ENCODE measurements at places on chromosomes 4 and X. TPM values are rescaled to one million over a fixed set of nuclear protein-coding genes. Genes with fewer than 3 reads are reported as not detected.

P2RY4 gene
- total RNA-seq = 0.38 TPM

GRCh38 chr4:164761241-164761640 lies 7.3 kb downstream of the SMIM31 start:
- no peak for DNase-seq

ARMCX4 gene
- total RNA-seq = 17.9 TPM

DNA sequence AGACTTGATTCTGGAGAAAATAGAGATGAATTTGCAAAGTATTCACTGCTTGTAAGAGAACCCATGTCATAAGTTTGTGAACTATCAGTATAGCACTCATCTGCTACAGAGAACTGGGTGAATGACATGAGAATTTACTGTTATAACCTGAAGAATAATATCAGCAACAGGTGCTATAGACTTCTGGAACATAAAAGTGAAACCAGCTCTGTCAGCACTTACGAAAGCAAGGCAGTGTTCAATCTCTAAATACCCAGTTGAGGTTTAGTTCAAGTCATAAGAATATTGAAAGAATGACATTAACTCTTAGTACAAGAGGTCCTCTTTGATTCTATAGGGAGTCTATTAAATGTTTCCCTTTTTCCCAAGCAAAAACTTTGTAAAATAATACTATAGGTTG lies 232.9 kb upstream of the ANKRD50 start:
- DNase-seq = no peak
